ENCODE measurements at places on chromosomes 7 and 10.

- no peak for DNase-seq
Measured at GRCh38 chr7:68504716-68505115, 1093.6 kb upstream of the AUTS2 start.

- DNase-seq, result no peak
Measured at GRCh38 chr7:27953361-27953760, 213.4 kb downstream of the TAX1BP1 start.

GRCh38 chr10:112848228-112848627, 101.8 kb upstream of the TCF7L2 start:
- no peak for DNase-seq

DNA sequence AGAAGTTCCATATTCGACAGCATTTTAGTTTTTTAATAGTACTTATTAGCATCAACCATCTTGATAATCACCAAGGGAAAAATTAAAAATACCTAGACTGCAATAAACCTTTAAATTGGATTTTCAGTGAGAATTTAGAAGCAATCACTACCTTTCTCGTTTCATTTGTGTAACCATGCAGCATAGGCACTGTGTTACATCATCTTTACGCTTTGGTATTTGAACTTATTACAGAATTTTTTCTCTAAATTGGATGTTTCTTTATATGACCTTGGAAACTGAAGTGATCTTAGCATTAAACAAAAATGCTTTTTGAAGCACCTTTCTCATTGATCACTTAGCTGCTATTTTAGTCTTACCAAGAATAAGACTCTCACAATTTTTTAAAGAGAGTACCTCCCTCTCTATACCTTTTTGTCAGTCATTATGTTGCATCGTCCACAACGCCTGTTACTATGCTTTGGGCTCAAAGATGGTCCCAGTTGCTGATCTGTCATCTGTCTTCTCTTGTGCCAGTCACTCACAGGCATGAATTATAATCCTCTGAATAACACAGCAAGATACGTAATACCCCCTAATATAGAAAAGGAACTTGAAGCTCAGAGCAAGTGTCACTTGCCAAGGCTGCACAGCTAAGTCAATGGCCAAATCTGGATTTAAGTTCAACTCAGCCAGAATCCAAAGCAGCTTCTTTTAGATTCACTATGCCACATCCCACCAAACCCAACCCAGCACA, 19.6 kb upstream of the ASCC1 start:
- no peak for DNase-seq

DNA sequence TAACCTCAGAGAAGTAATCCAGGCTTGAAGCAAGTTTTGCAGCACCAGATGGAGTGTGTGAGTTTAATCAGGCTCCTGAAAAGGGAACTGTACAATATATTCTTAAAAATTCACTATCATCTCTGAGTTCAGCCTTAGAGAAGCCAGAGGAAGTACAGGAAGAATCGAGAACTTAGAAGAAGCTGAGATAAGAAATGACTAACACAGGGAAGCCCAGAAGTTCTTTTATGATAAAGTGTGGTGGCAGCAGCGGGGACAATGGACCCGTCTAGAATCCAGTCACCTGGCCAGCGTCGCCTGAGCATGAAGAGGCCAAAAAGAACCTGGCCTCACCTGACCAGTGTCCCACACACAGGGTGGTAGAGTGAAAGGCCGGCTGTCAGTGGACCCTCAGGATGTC, 161.0 kb downstream of the USP6NL start:
- no peak for DNase-seq

GRCh38 chr7:128915841-128916642, 5.5 kb upstream of the KCP start:
- peak; percentile 58 for DNase-seq

DNA sequence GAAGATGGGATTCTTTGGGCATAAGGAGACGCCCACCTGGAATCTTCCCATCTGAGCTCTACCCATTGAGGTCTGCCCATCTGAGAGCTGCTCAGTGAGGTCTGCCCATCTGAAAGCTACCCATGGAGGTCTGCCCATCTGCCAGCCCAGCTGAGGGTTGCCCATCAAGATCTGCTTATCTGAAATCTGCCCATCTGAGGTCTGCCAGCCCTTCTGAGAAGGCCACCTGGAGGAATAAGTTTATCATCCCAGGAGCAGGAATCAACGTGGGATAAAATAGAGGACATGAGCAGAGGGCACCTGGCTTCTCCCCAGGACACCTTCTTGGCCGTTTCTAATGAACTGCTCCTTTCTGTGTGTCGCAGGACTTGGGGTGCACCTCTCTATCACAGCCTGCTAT, 35.3 kb upstream of the PDZD8 start:
- no peak for DNase-seq

DNA sequence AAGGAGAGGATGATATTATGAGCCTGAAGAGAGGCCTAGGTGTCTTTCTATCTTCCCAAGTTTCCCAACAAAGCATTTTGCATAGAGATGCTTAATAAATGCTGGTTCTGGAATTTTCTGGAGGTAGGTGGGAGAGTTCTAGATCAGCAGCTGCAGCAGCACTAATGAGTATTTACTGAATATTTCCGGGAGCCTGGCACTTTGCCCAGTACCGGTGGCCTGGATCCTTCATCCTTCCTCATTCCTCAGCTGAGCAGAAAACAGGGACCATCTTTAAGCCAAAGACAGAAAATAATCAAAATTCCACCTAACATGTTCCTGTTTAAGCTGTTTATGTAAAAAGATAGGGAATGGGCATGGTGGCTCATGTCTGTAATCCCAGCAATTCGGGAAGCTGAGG, 813.2 kb upstream of the AUTS2 start:
- DNase-seq, result no peak

GRCh38 chr10:128723631-128724205, 597.5 kb upstream of the MKI67 start:
- peak; percentile 66 for DNase-seq

DNA sequence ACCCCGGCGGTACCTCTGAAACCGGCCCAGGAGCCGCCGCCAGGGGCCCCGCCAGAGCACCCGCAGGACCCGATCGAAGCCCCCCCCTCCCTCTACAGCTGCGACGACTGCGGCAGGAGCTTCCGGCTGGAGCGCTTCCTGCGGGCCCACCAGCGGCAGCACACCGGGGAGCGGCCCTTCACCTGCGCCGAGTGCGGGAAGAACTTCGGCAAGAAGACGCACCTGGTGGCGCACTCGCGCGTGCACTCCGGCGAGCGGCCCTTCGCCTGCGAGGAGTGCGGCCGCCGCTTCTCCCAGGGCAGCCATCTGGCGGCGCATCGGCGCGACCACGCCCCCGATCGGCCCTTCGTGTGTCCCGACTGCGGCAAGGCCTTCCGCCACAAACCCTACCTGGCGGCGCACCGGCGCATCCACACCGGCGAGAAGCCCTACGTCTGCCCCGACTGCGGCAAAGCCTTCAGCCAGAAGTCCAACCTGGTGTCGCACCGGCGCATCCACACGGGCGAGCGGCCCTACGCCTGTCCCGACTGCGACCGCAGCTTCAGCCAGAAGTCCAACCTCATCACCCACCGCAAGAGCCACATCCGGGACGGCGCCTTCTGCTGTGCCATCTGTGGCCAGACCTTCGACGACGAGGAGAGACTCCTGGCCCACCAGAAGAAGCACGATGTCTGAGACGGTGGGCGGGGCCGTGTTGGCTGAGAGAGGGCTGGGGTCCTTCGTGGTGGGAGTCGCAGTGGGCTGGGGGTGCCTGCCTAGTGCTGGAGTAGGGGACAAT, 3.8 kb downstream of the REPIN1 start:
- DNase-seq, result no peak

DNA sequence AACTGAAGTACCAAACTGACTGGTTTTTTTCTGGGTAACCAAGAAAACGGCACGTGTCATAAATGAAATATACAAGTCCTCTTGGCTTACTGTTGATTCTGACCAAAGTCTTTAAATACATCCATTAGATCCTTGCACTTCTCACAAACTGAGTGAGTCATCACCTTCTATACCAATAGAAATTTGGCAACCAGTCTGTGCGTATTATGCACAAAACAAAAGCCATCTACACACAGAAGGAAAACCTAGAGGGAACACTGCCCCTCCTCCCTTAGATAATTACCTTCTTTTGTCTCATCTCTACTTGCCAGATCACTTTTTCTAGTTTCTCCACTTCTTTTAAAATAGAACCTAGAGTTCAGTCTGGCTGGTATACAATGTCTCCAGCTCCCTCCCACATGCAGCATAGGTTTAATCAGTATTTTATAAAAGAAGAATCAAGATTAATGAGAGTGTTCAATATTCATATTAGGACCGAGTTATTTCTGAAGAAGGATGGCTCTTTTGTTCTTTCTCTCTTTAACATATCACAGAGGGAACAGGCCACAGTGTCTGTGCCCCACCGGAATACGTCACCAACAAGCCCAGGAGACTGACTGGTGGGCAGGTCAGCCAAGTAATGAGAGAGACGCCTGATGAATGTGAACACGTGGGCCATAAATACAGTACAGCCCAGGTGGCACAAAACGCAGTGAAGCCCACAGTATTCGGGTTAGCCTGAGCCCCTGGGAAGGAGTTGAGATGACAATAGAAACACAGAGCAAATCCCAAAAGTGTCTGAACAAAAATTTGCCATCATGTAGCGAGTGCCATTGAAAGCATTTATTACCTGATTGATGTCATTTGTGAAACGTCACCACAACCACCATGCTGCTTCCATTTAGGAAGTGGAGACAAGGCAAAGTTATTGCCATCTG, 91.3 kb downstream of the KIAA1549 start:
- no peak for DNase-seq

GRCh38 chr7:68321076-68321639, 1277.1 kb upstream of the AUTS2 start:
- DNase-seq, result no peak

DNA sequence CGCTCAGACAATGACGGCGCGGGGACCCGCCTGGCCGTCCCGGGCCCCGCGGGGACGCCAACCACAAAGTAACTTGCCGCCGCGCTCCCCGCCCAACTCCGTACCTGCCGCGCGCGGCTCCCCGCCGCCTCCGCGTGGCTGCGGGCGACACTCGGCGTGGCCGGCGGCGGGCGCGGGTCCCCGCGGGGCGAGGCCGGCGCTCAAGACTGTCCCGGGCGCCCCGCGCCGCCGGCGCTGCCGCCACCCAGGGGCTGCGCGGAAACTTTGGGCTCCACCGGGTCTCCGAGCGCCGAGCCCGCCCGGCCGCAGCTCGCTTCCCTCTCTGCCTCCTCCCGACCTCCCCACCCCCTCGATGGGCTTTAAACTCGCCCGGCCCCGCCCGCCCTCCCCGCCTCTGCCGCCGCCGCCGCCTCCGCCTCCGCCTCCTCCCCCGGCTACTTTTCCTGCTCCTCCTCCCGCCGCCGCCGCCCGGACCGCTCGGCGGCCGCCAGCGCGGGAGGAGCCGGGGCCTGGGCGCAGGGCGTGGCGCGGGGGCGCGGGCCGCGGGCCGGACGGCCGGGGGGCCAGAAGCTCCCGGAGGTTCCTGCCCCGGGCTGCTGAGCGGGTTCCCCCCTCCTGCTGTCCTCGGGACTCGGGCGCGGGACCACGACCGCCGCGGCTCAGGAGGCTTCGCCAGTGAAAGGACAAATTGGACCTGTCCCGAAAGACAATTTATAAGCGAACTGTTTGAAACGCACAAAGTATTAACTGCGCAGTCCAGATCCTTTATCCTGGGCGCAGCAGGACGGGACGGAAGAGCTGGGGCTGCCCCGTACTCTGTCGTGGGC, 10.6 kb upstream of the GRB10 start:
- peak; percentile 78 for DNase-seq

DNA sequence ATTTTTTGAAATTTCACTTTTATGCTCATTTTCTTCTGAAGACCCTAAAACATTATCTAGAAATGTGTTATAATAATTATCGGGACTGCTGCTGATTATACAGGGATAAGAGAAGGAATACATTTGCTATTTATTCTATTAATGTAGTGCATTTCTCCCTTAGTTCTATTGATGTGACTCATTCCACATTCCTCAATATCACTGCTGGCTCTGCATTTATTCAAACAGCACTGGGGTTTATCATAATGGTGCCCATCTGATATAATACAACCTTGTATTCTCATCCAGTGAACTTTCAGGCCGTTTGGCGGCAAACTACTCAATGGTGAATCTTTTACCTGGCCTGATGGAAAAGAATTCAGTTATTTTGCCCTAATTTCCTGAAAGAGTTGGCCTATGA, 7.8 kb downstream of the KCND2 start:
- no peak for DNase-seq

DNA sequence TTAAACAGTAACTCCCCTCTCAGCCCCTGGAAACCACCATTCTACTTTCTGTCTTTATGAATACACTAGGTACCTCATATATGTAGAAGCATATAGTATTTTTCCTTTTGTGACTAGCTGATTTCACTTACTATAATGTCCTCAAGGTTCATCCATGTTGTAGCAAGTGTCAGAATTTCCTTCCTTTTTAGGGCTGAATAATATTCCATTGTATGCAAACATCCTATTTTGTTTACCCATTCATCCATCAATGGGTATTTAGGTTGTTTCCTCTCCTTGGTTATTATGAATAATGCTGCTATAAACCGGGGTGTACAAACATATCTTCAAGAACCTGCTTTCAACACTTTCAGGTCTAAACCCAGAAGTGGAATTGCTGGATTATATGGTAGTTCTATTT, 125.3 kb downstream of the SGMS1 start:
- no peak for DNase-seq

DNA sequence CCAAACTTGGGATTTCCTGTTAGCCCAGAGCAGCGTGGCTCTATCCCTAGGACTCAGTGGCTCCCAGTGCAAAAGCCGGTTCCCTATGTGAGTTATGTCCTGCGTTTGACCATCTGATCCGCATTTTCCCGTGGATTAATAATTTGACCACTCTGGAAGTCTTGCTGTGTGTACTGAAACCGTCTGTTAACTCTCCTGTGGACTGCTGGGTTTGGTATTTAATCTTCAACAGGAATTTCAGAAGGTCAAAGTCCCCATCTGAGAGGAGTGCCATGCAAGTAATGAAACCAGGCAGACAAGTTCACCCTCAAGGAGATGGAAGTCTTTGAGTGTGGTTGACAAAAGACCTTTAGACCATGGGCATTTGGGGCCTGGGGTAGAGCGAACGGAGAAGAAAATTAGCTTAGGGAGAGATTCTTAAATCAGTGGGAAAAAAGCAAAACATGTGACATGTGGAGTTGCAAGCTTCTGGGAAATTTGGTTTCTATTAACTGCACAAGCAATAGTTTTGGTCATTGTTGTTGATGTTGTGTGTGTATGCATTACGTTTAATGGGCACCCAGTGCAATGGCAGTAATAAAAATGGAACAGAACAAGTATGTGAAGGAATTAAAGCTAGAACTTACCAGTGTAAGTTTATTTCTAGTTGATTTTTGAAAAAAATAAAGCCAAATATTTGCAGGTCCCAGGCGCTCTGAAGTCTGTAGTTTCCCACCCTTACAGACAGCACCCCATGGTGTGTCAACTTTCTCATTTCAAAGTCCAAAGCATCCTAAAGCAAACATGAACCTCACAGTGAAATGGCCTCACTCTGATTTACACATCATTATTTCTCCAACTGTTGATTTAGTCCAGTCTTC, 38.2 kb downstream of the LYZL1 start:
- DNase-seq, result no peak

- DNase-seq, result no peak
Measured at GRCh38 chr7:36116347-36117202, 36.5 kb upstream of the EEPD1 start.

DNA sequence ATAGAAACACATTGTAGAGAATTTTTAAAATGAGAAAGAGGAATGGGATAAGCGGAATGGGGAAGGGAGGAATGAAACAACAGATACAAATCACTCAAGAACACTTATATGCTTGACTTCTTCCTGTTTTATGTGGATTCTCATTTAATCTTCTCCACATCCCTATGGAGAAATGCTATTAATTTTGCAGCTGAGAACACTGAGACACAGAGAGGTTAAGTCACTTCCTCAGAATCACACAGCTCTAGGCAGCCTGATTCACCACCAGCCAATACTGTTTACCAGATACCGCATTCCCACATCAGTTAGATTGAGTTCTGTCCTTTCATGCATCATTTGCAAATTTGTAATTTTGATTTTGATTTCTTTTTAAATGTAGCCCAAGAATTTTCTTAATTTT, 170.5 kb downstream of the SH2D4B start:
- DNase-seq, result no peak
